Erythroblast (primary cell): ENCODE measurements at places on chromosomes 5 and 9.
A peak's percentile ranks its signal among the peaks of the same experiment; 100 is the strongest.

DNA sequence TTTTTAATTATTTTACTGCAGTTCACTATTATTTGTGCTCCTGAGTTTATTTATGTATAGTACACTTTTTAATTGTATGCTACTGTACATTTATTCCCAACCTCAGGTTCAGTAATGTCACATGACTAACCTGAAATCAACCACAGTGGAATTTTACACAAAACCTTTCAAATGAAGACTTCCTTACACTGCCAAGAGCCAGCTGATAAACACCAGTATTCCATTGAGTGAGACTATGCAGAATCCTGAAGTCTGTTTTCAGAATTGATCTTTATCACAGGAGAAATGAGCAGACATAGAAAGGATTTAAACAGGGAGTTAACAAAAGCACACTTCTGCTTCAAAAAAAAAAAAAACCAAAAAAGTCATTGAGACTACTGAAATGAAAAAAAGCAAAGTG is 219.5 kb downstream of the PRR16 start:
- no peak for DNase-seq

- peak; percentile 82 for DNase-seq
Observed at GRCh38 chr5:143207563-143208364, 195.7 kb downstream of the NR3C1 start.

GRCh38 chr9:111113712-111114111 is 75.4 kb upstream of the LPAR1 start:
- DNase-seq = no peak

DNA sequence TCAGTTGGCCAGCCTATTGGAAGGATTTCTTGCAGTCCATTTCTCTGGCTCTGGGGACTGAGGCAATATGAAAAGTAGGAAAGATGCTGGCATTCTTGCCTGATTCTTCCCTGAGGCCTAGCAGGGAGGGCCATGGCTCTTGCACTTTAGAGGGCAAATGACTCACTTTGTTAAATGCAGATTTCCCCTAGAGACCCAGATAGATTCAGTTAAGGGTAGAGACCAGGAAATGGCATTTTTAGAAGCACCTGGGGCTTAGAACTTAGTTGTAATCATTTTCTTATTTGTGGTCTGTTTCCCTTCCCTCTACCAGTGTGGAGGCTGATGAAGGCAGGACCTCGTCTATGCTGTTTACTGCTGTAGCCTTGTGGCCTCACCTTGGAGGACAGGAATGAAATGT is 112.8 kb upstream of the NR3C1 start:
- DNase-seq = no peak

DNA sequence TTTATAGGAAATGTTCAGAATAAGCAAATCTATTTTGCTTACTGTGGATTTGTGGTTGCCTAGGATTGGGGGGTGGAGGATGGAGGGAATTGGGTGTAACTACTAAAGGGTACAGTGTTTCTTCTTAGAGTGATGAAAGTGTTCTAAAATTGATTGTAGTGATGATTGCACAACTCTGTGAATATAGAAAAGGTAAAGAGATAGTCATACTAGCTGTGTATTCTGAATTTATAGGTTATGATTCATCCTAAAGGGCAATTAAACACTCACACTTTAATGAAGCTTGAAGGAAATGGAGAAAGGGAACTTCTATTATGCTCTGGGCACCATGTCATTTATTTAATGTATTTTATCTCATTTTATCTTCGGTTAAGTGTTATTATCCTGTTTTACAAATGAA is 9.9 kb downstream of the TXNDC8 start:
- no peak for DNase-seq

GRCh38 chr9:21875893-21876292 is 73.5 kb downstream of the MTAP start:
- no peak for DNase-seq

- DNase-seq = no peak
Observed at GRCh38 chr9:124399968-124400940, 15.0 kb downstream of the PSMB7 start.
